ENCODE measurements at places on chromosomes 7 and 10.

GRCh38 chr7:44889086-44889781, 3.9 kb upstream of the PURB start:
- no peak for DNase-seq

- no peak for DNase-seq
Measured at GRCh38 chr10:35135861-35136260, 9.2 kb downstream of the CREM start.

DNA sequence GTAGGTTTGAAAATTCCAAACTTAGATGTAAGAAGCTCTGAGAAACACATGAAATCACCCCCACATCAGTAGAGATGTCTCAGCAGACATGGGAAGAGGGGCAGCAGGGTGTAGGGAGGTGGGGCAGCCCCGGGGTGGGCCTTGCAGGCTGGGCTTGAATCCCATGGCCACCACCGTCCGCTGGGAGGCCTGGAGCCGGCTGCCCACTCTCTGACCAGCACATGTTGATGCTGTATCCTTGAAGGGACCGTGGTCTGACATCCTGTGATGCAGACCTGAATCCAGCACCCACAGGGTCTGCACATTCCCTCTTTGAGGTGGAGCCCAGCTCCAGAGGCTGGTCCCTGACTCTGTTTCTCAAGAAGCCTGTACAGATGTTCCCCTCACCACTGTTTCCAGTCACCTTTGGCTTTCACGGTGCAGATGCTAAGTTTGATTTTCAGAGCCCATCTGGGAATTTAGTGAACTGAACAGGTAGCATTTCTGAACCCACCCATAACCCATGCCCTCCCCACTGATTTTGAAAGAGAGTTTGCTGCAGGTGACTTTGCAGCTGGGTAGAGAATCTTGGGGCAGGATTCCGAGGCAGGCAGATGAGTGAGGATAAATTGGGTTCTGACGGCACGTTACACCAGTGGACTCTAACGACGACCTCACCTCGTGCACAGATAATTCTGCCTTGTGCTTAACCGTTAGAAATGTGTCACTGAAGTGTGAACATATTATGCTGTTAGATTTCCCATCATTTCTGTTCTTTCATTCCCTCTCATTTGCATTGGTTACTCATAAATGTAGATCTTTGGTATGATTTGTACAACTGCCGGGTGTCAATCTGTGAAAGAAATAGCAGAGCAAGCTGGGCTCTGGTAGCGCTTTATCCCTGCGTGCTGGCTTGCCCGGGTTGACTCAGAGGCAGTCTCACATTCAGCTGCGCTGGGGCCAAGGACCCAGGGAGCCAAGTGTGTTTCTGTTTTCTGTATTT, 45.7 kb downstream of the IKZF1 start:
- no peak for DNase-seq

GRCh38 chr7:102927312-102927933, 14.6 kb downstream of the LRRC17 start:
- no peak for DNase-seq

All from neural crest cell (in vitro differentiated cells).